Suprapubic skin (tissue), 4 donors: ENCODE measurements at places on chromosomes 3 and 15.
A peak's percentile ranks its signal among the peaks of the same experiment; 100 is the strongest.

DNA sequence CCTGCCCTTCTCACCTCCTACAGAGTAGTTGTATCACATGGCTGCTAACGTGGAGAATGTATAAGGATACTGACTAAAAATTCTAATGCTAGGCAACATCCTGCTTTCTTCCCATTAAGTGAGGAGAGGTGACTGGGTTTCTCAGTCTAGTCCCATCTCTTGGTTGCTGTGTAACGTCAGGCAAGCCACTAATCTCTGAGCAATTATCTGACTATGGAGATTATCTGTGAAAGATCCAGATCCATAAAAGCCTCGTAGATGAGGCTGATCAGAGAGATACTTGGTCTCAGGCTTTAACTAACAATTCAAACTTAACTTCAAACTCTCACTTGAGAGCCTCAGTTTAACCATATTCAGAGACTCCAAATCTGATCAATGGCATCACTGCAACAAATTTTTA, 4.7 kb upstream of the RPS17 start:
- H3K4me1 ChIP-seq, result peaks cover 22% of the 10 kb centered on the region
- no peak for DNase-seq
- no peaks in the 10 kb centered on the region for H3K36me3 ChIP-seq
- no peak overlapping the region for H3K4me3 ChIP-seq

GRCh38 chr3:52733256-52733891, 27.5 kb downstream of the SPCS1 start:
- H3K4me3 ChIP-seq, result no peak overlapping the region
- H3K36me3 ChIP-seq, result peaks cover 90% of the 10 kb centered on the region
- no peak overlapping the region for H3K27ac ChIP-seq
- no peaks in the 10 kb centered on the region for H3K27me3 ChIP-seq
- DNase-seq, result no peak
- no peaks in the 10 kb centered on the region for H3K4me1 ChIP-seq

DNA sequence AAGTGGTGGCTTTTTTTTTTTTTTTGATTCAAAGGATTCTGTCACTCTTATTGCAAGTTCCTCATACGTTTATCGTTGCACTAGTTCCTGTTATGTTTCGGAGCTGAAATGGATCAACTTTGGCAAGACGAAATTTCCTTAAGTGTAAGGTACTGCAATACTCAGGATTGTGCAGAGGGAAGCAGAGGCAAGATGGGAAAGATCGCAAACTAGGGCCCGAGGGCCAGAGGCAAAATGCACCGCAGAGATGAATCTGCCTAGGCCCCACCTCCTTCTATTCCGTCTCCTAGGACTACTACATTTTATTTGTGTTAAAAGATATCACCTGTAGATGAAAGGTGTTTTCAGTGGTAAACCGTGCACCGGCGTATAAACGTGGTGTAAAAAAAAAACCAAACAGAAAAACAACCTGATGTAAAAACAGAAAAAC, 331 bp downstream of the RNU6-1 start:
- peaks cover 42% of the 10 kb centered on the region for H3K4me1 ChIP-seq
- DNase-seq, result no peak
- H3K27me3 ChIP-seq, result peaks cover 16% of the 10 kb centered on the region
- no peaks in the 10 kb centered on the region for H3K36me3 ChIP-seq

GRCh38 chr15:47570881-47571640, 146.2 kb upstream of the SEMA6D start:
- H3K27me3 ChIP-seq, result no peaks in the 10 kb centered on the region
- H3K36me3 ChIP-seq, result no peaks in the 10 kb centered on the region
- no peak for DNase-seq

- H3K27ac ChIP-seq, result peak overlapping the region; percentile 19
- H3K27me3 ChIP-seq, result no peaks in the 10 kb centered on the region
- peaks cover 3% of the 10 kb centered on the region for H3K36me3 ChIP-seq
- DNase-seq, result peak; percentile 50
- no peak overlapping the region for H3K4me3 ChIP-seq
- peaks cover 3% of the 10 kb centered on the region for H3K4me1 ChIP-seq
Measured at GRCh38 chr3:141933421-141934300, 57.2 kb downstream of the ATP1B3 start.

GRCh38 chr15:34331809-34332208, 5.8 kb downstream of the SLC12A6 start:
- no peaks in the 10 kb centered on the region for H3K36me3 ChIP-seq
- no peak overlapping the region for H3K27ac ChIP-seq
- H3K4me3 ChIP-seq, result no peak overlapping the region
- H3K4me1 ChIP-seq, result peaks cover 20% of the 10 kb centered on the region
- no peaks in the 10 kb centered on the region for H3K27me3 ChIP-seq
- DNase-seq, result no peak

DNA sequence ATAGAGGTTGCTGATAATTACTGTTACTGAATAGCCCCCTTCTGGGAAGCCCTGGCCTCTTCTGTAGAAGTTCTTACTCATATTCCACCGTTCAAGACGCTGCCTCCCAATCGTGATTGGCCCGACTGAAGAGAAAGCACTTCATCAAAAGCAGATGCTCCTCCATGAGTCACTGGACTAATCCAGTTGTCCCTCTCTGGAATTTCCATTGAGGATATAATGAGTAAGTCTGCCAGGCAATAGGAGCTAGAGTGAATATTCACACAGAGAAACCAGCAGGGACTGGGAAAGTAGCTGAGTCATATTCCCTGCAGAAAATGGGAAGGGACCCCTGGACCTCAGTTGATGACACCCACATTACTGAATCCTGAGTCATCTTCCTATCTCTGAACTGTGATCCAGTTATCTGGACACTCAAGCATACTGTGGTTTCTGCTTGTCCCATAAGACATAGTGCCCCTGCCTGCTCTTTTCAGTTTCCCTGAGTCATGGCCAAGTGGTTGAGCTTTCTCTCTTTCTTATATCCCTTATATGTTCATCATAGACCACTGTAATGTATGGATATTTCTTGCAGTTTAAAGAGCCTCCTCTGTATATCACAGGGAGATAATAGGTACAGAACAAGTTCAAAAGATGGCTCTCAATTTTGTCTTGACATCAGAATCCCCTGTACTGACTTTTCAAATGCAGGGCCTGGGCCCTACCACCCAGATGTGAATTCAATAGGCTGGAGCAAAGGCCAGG, 151.2 kb upstream of the CDIN1 start:
- H3K27me3 ChIP-seq, result no peaks in the 10 kb centered on the region
- no peaks in the 10 kb centered on the region for H3K36me3 ChIP-seq
- no peak overlapping the region for H3K4me3 ChIP-seq
- peak overlapping the region; percentile 20 for H3K27ac ChIP-seq
- H3K4me1 ChIP-seq, result no peaks in the 10 kb centered on the region
- no peak for DNase-seq

- H3K4me3 ChIP-seq, result no peak overlapping the region
- DNase-seq, result no peak
- no peaks in the 10 kb centered on the region for H3K4me1 ChIP-seq
- H3K36me3 ChIP-seq, result no peaks in the 10 kb centered on the region
- no peak overlapping the region for H3K27ac ChIP-seq
Measured at GRCh38 chr3:1251282-1252060, 158.6 kb downstream of the CNTN6 start.

- DNase-seq, result no peak
- H3K4me3 ChIP-seq, result no peak overlapping the region
- H3K27ac ChIP-seq, result no peak overlapping the region
Measured at GRCh38 chr3:190083635-190084034, 37.1 kb downstream of the P3H2 start.

GRCh38 chr3:59545374-59545773, 495.5 kb upstream of the CFAP20DC start:
- no peaks in the 10 kb centered on the region for H3K36me3 ChIP-seq
- no peak overlapping the region for H3K27ac ChIP-seq
- no peak for DNase-seq
- no peaks in the 10 kb centered on the region for H3K27me3 ChIP-seq

DNA sequence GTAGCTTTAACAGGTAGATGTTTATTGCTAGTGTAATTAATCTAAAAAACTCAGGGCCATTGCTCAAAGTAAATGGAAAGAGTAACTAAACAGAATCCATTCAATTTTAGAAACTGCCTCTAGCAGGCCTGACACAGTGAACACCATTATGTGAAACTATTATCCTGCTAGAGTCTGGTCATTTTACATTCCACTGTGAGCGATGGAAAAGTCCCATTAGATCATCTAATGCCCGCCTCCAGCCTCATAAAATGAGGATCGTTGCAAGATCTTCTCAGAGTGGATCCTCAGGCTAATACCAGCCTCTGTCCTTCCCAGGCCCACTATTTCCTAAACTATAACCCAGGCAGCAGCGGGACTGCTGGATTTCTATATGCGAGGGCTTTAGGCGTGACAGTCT, 107.7 kb downstream of the WDR76 start:
- DNase-seq, result no peak
- H3K4me3 ChIP-seq, result no peak overlapping the region
- H3K27me3 ChIP-seq, result no peaks in the 10 kb centered on the region
- no peak overlapping the region for H3K27ac ChIP-seq

GRCh38 chr15:87792250-87793040, 464.1 kb downstream of the NTRK3 start:
- H3K4me1 ChIP-seq, result no peaks in the 10 kb centered on the region
- no peak overlapping the region for H3K4me3 ChIP-seq
- DNase-seq, result no peak
- H3K27me3 ChIP-seq, result no peaks in the 10 kb centered on the region
- H3K27ac ChIP-seq, result no peak overlapping the region

DNA sequence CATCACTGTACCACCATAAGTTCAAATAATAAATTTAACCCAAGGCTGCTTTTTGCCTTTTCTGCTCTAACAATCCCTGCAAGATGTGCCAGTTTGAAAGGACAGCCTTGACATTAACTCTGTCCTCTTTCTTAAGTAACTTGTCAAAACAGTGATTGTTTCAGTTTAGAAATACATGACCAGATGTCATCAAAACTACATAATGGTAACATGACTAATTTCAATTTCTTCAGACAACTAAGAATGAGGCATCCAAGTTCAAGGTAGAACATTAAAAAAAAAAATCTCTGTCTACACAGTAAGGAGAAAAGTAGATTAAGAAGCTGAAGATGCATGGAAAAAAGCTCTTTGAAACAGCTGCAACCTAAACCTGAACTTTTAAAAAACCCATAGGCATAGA, 47.4 kb downstream of the SHQ1 start:
- no peaks in the 10 kb centered on the region for H3K27me3 ChIP-seq
- no peaks in the 10 kb centered on the region for H3K4me1 ChIP-seq
- no peak for DNase-seq
- H3K36me3 ChIP-seq, result no peaks in the 10 kb centered on the region
- H3K27ac ChIP-seq, result no peak overlapping the region

DNA sequence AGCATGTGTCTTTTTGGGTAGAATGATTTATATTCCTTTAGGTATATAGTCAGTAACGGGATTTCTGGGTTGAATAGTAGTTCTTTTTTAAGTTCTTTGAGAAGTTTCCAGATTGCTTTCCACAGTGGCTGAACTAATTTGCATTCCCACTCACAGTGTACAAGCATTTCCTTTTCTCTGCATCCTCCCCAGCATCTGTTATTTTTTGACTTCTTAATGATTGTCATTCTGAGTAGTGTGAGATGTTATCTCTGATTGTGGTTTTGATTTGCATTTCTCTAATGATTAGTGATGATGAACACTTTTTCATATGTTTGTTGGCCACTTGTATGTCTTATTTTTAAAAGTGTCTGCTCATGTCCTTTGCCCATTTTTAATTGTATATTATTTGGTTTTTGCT, 337.6 kb downstream of the EFHB start:
- H3K4me3 ChIP-seq, result no peak overlapping the region
- no peaks in the 10 kb centered on the region for H3K4me1 ChIP-seq
- no peaks in the 10 kb centered on the region for H3K36me3 ChIP-seq
- no peaks in the 10 kb centered on the region for H3K27me3 ChIP-seq

DNA sequence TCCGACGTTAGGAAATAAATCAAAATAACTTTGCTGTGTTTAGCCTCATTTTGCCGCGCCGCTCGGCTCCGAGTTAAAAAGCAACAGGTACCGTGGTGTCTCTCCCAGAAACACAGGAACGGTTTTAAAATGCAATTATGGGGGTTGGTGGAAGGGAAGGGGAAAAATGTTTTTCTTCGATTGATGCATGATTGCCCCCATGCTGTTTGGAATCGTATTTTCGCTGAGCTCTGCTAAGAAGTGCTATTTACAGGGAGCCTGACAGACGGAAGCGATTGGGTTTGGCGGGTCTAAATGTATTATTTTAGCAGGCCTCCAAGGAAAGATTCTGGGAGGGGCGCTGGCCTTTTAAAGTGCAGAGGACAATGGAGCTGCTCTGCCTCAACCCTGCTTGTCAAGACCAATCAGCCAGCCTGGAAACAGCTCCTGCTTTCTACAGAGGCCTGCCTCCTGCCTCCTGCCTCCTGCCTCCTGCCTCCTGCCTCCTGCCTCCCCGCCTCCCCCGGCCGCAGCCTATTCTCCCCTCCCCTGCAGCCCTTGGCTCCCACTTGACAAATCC, 156.7 kb upstream of the TLE3 start:
- H3K27ac ChIP-seq, result no peak overlapping the region
- H3K36me3 ChIP-seq, result no peaks in the 10 kb centered on the region
- no peaks in the 10 kb centered on the region for H3K27me3 ChIP-seq

- no peaks in the 10 kb centered on the region for H3K36me3 ChIP-seq
- no peaks in the 10 kb centered on the region for H3K27me3 ChIP-seq
- DNase-seq, result no peak
- no peaks in the 10 kb centered on the region for H3K4me1 ChIP-seq
Measured at GRCh38 chr15:28943611-28944230, 57.9 kb downstream of the APBA2 start.

GRCh38 chr15:48493084-48493762, 152.3 kb downstream of the FBN1 start:
- peak overlapping the region; percentile 50 for H3K27ac ChIP-seq
- DNase-seq, result no peak
- H3K27me3 ChIP-seq, result no peaks in the 10 kb centered on the region
- peaks cover 23% of the 10 kb centered on the region for H3K36me3 ChIP-seq
- H3K4me1 ChIP-seq, result no peaks in the 10 kb centered on the region

DNA sequence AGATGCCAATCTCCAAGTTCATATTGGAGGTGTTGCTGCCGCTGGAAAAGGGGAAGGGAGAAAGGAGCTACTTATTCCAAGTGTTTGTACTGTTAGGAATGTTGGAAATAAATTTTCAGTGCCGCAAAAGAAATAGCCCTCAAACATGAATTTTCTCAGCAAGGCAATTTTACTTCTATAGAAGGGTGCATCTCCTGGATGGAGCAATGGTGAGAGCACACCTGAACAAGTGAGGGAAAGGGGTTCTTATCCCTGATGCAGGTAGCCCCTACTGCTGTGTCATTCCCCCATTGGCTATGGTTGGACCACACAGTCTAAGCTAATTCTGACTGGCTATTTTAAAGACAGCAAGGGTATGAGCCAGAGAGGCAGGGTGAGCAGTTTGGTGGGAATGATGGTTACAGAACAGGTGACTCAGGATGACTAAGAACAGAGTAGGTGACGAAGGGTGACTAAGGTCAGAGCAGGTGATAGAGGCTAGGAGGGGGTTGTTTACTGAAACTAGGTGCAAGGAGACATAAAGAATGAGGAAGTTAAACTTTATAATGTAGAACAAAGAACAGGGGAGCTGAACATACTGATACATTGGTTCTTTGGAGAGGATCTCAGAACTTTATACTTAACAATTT, 503.5 kb downstream of the EDEM1 start:
- no peak overlapping the region for H3K4me3 ChIP-seq
- no peak overlapping the region for H3K27ac ChIP-seq
- no peaks in the 10 kb centered on the region for H3K36me3 ChIP-seq

GRCh38 chr3:156206157-156206556, 85.8 kb downstream of the KCNAB1 start:
- no peak for DNase-seq
- H3K36me3 ChIP-seq, result no peaks in the 10 kb centered on the region
- H3K27me3 ChIP-seq, result no peaks in the 10 kb centered on the region
- H3K4me1 ChIP-seq, result no peaks in the 10 kb centered on the region
- H3K27ac ChIP-seq, result no peak overlapping the region
